ENCODE measurements at places on chromosomes 1 and 21. TPM values are rescaled to one million over a fixed set of nuclear protein-coding genes. Genes with fewer than 3 reads are reported as not detected.

The TOMM40L gene
- polyA plus RNA-seq, result 9.1 TPM

The FCGR3A gene
- polyA plus RNA-seq, result 2.7 TPM

The PTPRC gene
- 5.2 TPM for polyA plus RNA-seq

The NAXE gene
- polyA plus RNA-seq, result 29.7 TPM

The RGSL1 gene
- not detected for polyA plus RNA-seq

The ZNF593 gene
- 20.2 TPM for polyA plus RNA-seq

The KCNN3 gene
- 9.8 TPM for polyA plus RNA-seq

Measured in muscle of back (tissue), 13 donors.